ENCODE measurements at places on chromosomes 11 and 22.

DNA sequence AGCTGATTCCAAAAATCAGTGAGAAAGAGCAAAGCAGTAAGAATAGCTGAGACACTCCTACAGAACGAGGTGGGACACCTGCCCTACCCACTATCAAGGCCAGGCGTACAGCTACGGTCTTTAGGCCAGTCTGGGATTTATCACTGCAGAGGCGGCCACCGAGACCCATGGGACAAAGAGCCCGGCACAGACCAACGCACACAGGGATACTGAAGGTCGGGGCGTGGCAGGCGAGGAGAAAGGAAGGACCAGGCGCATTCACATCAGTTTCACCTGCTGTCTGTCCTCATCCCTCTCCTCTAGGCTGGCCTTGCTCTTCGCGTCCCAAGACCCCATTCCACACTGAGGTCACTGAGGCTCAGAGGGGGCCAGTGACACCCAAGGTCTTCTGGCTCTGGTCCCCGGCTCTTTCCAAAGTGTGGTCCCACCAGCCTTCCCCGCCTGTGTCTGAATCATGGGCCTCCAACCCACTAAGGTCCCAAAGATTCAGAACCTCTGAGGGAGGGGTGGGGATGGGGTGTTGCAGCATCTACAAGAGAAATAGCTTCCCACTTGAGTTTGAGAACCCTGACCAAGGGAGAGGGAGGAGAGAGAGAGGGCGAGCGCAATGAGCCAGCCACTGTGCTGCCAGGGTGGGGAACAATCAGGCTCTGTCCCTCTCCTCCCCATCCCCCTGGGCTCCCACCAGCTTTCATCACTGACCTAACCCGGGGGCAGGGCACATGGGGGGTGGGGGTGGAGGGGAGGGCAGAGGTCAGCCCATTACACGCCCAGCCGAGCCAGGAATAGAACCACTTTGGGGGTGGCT, 7.2 kb upstream of the PICK1 start:
- DNase-seq: no peak

DNA sequence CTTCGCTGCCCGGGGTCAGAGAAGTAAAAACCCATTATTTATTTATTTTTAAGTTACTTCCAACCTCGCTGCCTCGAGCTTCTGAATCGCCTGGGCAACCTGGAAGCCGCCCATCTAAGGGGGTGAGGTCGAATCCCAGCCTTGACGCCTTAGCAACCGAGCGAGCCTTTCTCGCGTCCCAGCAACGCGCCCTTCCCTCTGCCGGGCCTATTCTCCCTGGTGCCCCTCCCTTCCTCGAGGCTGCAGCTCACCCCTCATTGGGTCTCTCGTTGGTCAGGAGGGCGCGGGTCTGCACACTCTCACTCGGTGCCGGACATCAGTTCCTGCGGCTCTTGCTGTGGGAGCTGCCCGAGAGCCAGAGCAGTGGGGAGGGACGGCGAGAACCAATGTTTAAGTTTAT, at the start of gene CCDC81:
Gene CCDC81 (plus strand): TSS at position 302 of the 400 bp plus-strand sequence. CDS start 277 bp downstream, outside the sequence.
- DNase-seq: no peak

DNA sequence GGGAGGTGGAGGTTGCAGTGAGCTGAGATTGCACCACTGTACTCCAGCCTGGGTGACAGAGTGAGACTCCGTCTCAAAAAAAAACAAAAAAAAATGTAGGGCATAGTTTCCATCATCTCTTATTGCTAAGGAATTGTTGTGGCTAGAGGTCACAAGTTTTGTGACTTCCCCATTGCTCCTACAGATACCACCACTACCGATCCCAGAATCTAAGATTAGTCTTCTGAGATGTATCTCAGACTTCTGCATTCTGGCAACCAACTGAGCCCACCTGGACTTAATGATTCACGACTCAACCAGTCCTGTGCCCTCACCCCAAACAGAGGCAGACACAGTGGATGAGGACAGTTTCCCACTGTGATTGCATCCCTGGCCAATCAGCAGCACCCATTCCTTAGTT, 148.9 kb downstream of the NECTIN1 start:
- no peak for DNase-seq

- no peak for DNase-seq
Measured at GRCh38 chr22:26852176-26852575, 194.8 kb downstream of the MIAT start.

DNA sequence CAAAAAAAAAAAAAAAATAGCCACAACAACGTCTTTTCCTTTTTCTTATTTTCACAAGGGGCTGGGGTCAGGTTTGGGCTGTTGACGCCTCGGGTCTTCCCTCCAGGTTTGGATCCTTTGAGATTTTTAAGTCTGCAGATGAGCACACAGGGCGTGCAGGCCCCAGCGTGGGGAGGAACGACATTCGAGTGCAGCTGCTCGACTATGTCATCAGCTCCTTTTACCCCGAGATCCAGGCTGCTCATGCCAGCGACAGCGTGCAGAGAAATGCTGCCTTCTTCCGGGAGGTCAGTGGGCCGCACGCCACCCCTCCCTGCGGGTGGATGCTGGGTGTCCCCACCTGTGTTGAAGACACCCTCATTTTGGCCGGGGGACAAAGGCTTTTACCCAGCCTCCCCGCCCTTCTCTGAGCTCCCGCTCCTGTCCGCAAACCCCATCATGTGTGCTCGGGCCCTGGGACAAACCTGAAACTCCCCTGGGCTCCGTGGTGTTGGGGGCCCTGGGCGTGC, 7.7 kb downstream of the SELENOO start:
- no peak for DNase-seq

DNA sequence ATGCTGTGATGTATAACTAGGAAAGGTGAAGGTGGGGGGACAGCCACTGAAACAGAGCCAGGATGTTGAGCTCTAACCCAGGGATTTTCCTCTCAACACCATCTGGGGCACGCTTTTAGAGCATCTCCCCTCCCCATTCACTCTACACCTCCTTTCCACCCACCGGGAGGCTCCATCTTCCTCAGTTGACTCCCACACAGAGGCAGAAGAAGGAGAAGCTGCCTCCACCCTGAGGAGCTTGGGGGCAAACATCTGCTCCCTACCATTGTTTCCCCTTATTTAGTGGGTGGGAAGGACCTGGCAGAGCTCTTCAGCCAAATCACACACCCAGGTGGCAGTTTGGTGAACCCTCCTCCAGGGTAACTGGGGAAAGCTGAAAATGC, 50.0 kb upstream of the ADA2 start:
- no peak for DNase-seq

GRCh38 chr11:44608991-44609782, 43.7 kb downstream of the CD82 start:
- no peak for DNase-seq

- no peak for DNase-seq
Measured at GRCh38 chr22:33073989-33074418, 15.8 kb upstream of the SYN3 start.

- DNase-seq: no peak
Measured at GRCh38 chr11:71169313-71169712, 83.1 kb downstream of the SHANK2 start.
